ENCODE measurements at places on chromosomes 1 and 21.

- DNase-seq, result no peak
These were observed 229.1 kb upstream of the ZP4 start for GRCh38 chr1:238119861-238120260.

DNA sequence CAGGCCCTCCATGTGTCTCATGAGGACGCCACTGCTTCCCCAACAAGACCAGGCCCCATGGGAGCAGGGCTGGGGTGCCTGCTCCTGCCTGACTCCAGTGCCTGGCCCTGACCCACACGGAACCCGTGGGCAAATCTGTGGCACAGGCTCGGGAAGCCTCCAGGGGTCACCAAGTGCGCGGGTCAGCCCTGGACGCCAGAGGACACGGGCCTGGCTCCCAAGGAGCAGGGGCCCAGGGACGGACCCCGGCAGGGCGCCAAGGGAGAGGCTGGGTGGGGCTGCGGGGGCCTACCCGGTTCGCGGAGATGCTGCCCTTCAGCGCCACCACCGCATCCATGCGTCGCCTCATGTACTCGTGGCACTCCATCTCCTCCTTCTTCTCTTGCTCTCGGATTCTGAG, 31.9 kb downstream of the CFAP74 start:
- DNase-seq, result no peak

DNA sequence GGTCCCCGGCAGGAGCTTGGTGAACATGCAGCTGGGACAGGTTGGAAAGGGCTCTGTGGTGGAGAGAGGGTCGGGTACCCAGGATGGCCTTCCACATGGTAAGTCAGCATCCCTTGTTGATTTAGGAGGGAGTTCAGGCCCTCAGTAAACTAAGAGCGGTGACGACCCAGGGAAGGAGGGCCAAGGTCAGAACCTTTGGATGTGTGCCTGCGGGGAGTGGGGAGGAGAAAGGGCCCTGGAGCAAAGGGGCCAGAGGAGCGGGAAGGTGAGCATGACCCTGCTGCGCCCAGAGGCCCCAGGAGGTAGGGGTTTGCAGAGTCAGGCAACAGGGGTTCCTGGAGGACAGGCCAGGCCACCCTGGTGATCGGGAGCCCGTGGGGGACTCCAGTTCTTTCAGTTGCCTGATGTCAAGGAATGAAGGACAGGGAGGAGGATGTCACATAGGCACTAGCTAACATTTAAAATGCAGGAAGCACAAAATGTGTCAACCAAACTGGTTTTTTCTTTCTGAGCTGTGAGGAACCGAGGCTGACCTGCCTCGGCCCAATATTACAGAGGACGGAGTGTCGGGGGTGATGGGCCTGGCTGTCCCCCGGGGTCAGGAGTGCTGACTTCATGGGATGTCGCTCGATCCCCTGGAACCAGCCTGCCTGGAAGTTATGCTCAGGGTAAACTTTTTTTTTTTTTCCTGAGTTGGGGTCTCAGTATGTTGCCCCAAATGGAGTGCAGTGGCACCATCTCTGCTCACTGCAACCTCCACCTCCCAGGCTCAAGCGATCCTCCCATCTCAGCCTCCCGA, 117.4 kb upstream of the SLC45A1 start:
- DNase-seq, result no peak

- peak; percentile 85 for DNase-seq
These were observed 29.0 kb downstream of the TRIM62 start for GRCh38 chr1:33152685-33153432.

GRCh38 chr1:244849189-244849866, 13.9 kb downstream of the COX20 start:
- no peak for DNase-seq

- DNase-seq, result peak; percentile 4
These were observed 40.6 kb downstream of the AKNAD1 start for GRCh38 chr1:108816049-108816893.

GRCh38 chr1:210536254-210536961, 207.7 kb downstream of the HHAT start:
- peak; percentile 73 for DNase-seq

DNA sequence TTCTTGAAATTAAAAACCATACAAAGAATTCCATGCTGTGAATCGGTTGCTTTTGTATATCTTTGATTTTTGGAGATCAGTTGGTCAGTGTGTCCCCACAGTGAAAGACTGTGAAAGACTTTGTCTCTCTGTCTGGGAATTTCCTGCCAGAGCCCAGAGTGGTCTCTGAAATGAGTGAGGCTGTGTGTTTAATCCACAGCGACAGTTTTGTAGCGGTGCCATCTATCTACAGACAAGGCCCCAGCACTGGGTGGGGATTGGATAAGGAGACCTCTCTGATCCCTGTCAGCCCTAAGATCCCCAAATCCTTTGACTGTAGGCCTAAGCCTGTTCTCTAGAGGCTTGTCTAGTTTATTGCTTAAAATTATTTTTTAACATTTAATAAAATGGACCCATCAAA, 10.3 kb downstream of the GPR25 start:
- DNase-seq, result no peak

- no peak for DNase-seq
These were observed 18.5 kb downstream of the MCM3AP start for GRCh38 chr21:46266946-46267345.

GRCh38 chr1:11738783-11739182, 2.8 kb downstream of the AGTRAP start:
- DNase-seq, result no peak

GRCh38 chr1:230568008-230568407, 74.3 kb upstream of the COG2 start:
- peak; percentile 36 for DNase-seq

GRCh38 chr1:74197255-74197654, 721 bp downstream of the LRRIQ3 start:
- DNase-seq, result no peak

DNA sequence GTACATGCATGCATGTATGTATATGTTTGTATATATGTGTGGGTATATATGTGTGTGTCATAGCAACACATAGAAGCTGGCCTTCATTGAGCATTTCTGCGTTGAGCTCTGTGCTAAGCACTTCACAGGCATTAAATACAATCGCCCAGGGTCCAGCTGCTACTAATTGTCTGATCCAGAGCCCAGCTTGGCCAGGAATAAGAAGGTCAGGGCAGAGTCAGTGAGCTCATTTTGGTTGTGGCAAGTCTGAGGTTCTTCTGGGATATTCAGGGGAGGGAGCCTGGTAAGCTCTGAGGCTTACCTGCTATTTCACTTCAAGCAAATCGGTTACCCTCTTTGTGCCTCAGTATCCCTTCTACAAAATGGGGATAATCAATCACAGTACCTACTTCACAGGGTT, 59.6 kb downstream of the FOXO6 start:
- DNase-seq, result no peak

GRCh38 chr1:199834711-199835110, 192.8 kb upstream of the NR5A2 start:
- DNase-seq, result no peak

All from NCI-H2081 (cell line).